ENCODE measurements at places on chromosomes 13 and 19. TPM values are rescaled to one million over a fixed set of nuclear protein-coding genes. Genes with fewer than 3 reads are reported as not detected.

The RPS19 gene
- 1,340 TPM for total RNA-seq

The SH2D3A gene
- total RNA-seq = 1.2 TPM

The EVI5L gene
- 21.1 TPM for total RNA-seq

The RNF225 gene
- not detected for total RNA-seq

The CPAMD8 gene
- 0.80 TPM for total RNA-seq

The NDUFB7 gene
- total RNA-seq = 481 TPM

The CFAP97D2 gene
- 0.10 TPM for total RNA-seq

The ZNF665 gene
- total RNA-seq = 6.7 TPM

The CD177 gene
- total RNA-seq = 0.13 TPM

The RPS5 gene
- 2,634 TPM for total RNA-seq

The LILRA5 gene
- not detected for total RNA-seq

The DZIP1 gene
- 3.9 TPM for total RNA-seq

The KANK2 gene
- 63.6 TPM for total RNA-seq

The SHD gene
- total RNA-seq = not detected

The OR10H1 gene
- not detected for total RNA-seq

The ZNF285 gene
- 2.4 TPM for total RNA-seq

The CGB8 gene
- total RNA-seq = not detected

The PSG1 gene
- 1.1 TPM for total RNA-seq

The TMEM272 gene
- not detected for total RNA-seq

The RFXAP gene
- 2.0 TPM for total RNA-seq

The ANKLE1 gene
- 0.73 TPM for total RNA-seq

Measured in mammary microvascular endothelial cell (primary cell).